Stimulated activated CD4-positive, alpha-beta T cell treated with anti-CD3 and anti-CD28 coated beads, Interleukin-2, amount 100 ng/mL, for 48 hours (primary cell): ENCODE measurements at places on chromosomes 5 and 9.

DNA sequence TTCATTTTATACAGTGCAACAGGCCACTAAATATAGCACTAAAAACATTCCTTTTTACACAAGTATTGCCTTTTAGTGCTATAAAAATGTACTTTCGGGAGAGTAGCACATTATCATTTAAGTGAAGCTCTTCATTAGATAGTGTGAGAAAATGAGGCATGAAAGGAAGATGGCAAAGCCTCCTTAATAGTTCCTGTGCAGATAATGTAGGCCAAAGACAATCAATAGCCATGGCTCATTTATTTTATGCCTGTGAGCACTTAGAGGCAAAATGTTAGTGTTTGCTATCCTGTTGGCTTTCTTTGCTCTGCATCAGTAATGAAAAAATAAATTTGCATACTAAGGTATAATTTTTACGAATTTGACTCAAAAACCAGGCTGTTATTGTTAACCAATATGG is 929.5 kb upstream of the C9orf72 start:
- DNase-seq = no peak

DNA sequence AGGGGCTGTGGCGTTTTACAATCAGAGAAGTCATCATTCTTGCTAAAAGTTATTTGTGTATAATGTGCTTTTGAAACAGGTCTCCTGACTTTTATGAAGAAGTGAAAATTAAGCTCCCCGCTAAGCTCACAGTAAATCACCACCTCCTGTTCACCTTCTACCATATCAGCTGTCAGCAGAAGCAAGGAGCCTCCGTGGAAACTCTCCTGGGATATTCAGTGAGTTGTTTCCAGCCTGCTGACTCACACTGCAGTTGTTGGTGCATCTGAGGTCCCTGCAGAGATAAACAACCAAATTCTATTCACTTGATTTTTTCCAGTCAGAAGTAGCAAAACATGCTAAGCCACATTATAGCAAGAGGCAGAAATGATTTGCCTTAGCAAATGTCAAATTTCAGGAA is 156.7 kb downstream of the DOCK8 start:
- no peak for DNase-seq

DNA sequence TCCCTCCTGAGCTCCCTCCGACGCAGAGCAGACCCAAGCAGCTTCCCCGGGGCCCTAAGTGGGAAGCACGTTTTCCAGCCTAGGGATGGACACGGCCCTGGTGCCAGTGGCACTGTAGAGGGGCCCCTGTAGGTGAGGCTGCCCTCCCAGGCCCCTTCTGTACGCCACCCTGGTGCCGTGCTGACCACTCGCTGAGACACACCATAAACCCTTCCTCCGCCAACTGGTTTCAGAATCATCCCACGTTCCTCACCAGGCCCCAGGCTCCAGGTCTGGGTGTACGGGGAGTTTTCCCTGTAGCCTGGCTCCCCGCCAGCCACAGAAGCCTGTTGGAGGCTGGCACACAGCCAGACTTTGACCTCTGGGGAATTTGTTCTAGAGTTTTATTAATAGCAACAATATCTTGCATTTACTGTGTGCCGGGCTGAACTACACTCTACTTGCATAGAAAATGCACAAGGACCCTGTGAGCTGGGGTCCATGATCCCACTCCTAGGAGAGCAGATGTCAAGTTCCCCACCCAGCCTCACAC is 18.2 kb upstream of the WDR38 start:
- DNase-seq = no peak

GRCh38 chr5:140224658-140225057 is 49.7 kb downstream of the CYSTM1 start:
- no peak for DNase-seq

GRCh38 chr5:132750471-132751230 is 3.4 kb downstream of the CCNI2 start:
- DNase-seq = no peak

DNA sequence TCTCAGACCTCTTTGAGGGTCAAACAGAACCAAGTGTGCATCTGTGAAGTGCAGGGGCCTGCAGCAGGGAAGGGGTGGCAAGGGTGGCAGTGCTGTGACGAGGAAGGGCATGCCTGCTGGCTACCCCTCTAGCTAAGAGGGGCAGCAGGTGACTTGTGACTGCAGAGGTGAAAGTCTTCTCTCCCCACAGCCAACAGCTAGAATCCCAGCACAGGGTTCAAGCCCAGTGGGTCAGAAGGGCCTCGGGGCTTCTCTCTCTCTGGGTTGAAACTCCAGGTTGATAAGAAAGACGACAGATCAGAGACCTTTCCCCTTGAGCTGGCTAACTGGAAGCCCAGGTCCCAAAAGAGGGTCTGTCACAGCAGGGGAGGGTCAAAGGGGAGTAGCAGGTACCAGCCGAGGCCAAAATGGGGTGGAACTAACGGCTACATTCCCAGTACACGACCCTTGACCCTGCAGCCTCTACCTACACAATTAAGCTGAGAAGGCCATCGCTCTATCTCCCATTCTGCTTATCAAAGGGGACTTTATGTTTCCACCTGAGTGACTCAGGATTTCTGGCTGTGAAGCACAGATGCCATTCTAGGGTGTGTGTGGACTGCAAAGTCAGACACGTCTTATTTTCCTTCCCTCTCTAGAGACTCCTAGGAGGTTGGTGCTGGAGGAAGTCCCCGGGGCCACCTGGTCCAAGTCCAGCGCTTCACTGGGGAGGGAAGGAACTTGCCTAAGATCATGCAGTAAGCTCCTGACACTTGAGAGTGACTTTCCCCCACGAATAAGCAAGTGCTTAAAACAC is 14.6 kb downstream of the ANKS6 start:
- no peak for DNase-seq

GRCh38 chr5:32536246-32536645 is 49.1 kb upstream of the SUB1 start:
- no peak for DNase-seq

DNA sequence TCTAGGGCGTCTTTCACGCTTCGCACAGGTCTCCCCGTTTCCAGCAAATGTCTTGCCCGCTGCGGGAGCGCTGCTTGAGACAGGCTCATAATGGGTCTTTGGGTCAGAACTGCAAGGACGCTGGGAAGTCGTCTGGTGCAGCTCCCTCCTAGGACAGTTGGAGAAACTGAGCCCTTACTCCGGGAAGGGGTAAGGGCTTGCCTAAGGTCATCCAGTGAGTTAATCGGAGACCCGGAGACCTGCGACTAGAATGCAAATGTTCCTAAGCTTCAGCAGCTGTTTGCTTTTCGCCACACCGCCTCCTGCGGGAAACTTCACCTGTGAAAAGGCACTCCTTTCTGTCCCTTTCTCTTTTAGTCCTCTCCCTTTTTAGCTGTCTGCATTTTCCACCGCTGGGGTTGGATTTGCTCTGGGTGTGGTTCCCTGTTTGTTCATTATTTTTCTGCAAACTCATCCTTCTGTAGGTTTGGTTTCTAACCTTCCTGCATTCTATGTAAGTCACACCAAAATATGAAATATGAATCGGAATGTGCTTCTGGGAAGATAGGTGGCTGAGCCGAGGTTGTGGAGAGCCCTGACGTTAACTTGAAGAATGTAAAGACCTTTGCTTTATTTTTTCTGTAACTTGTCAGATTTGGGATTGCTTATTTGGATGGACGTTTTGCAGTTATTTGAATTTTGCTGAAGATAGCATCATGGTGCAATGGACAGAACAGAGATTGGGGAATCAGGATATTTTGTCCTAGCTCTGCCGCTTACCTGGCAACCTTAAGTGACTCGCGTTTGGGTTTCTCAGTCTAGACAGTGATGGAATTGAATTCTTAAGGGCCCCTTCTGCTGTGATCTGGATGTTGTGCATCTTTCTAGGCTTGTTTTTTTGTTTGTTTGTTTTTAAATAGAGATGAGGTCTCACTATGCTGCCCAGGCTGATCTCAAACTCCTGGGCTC is 909 bp downstream of the SLC36A1 start:
- DNase-seq = peak; percentile 1

DNA sequence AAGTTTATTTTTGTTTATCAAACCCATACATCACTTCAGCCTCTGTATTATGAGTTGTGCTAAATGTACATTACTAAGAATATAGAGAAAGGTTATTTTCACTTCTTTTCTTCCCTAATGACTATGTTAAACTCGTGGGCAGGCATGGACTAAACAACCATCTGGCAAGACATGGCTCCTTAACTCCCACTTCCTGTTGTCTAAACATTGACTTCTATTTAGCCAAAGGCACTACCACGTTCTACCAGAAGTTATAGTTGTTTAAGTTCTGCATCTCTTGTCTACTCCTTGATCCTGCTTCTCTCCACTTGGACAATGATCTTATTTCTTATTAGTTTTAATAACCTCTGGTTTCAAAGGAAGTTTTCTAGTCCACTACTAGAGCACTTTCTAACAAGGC is 136.1 kb downstream of the MACIR start:
- DNase-seq = no peak

DNA sequence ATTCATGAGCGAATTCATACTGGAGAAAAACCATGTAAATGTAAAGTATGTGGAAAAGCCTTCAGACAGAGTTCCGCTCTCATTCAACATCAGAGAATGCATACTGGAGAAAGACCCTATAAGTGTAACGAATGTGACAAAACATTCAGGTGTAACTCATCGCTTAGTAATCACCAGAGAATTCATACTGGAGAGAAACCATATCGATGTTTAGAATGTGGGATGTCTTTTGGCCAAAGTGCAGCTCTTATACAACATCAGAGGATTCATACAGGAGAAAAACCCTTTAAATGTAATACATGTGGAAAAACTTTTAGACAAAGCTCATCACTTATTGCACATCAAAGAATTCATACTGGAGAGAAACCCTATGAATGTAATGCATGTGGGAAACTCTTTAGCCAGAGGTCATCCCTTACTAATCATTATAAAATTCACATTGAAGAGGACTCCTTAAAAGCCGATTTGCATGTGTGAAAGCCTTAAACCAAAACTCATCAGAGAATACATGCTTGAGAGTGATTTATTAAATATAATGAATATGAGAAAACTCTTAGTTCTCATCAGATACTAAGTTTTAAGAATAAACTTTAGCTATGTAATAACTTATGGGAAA is 11.8 kb upstream of the ZFP2 start:
- no peak for DNase-seq

DNA sequence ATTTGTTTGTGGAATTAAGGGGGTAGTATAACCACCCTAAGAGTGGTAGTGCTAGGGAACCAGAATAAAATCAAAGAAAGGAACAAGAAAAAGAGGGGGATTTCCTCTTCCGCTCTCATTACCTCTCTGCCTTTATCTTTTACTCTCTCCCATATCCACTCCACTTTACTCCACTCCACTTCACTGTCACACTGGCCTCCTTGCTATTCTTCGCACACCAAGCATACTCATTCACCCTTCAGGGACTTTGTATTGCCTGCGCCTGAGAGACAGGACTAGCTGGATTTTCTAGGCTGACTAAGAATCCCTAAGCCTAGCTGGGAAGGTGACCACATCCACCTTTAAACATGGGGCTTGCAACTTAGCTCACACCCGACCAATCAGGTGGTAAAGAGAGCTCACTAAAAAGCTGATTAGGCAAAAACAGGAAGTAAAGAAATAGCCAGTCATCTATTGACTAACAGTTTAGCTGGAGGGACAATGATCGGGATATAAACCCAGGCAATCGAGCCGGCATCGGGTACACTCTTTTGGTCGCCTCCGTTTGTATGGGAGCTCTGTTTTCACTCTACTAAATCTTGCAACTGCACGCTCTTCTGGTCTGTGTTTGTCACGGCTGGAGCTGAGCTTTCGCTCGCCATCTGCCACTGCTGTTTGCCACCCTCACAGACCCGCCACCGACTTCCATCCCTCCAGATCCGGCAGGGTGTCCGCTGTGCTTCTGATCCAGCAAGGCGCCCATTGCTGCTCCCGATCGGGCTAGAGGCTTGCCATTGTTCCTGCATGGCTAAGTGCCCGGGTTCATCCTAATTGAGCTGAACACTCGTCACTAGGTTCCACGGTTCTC is 121.8 kb downstream of the FAM170A start:
- no peak for DNase-seq

- DNase-seq = no peak
These were observed 303.8 kb upstream of the WWC1 start for GRCh38 chr5:167987490-167988280.

- no peak for DNase-seq
These were observed 41.9 kb upstream of the RNF38 start for GRCh38 chr9:36441966-36442365.

- no peak for DNase-seq
These were observed 11.6 kb upstream of the CEP120 start for GRCh38 chr5:123434796-123435195.

- DNase-seq = no peak
These were observed 60.5 kb downstream of the RASGRF2 start for GRCh38 chr5:81020478-81021167.

DNA sequence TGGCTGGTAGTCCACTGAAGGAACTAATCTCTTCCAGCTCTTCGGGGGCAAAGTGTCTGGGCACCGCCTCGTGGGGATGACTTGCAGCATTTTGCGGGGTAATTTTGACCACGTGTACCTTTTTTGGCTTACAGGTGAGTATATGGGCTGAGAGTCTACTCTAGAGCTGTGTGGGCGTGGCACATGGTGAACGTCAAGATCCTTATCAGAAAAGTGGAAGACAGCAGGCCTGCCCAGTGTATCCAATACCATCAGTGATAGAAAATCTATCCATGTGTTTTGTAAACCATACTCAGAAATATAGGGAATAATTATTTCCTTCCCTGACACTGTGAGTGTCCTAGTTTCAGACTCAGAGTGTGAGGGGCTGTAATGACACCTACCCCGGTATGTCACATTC is 148.5 kb downstream of the SLIT3 start:
- no peak for DNase-seq

DNA sequence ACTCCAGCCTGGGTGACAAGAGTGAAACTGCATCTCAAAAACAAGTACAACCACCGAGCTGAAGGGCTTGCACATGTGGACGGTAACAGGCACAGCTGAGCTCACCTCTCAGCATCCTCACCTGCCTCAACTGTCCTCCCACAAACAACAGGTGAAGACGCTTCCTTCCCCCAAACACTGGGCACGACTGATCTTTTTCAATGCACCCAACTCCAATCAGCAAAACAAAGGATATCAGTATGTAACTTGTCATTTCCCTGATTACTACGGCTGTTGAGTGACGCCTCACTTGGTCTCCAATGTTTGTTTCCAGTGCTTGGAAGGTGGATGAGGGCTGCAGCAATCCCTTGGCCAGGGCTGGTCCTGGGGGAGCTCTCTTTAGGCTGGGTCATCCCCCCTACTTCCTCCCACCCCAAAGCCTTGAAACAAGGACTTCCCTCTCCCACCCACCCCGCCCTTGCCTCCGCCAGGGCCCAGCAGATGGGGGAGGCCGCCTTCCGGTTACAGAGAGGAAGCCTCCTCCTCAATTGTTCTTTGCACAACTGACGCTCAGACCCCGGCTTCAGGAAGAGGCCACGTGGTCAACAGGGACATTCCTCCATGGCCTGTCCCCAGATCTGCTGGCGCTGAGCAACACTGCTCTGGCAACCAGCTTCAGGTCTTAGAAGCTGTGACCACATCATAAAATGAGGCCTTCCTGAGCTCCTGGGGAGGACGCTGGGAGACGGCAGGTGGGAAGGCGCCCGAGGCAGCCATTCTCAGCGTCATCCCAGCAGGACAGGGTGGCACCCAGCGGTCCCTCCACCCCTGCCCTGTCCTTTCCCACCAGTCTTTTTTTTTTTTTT is 5.9 kb downstream of the FAM78A start:
- no peak for DNase-seq
